ENCODE measurements at places on chromosomes 5 and 9. TPM values are rescaled to one million over a fixed set of nuclear protein-coding genes. Genes with fewer than 3 reads are reported as not detected.

DNA sequence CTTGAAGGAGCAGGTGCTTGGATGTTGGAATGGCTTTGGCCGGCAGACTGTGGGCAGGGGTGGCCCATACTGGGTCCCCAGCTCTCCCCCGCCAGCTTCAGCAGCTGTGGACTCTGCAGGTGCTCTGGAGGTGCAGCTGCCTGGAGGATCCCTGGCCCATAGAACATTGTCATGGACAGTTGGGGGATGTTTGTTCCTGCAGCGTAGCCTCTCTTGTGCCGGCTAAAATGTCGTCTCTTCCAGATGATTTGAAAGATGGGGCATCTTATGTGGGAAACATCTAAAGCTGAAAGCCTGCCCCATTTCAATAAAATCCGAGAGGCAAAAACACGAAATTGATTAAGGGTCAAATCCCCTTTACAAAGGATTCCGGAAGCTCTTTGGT lies 13.5 kb upstream of the SLC6A19 start:
- H3K27ac ChIP-seq = no peak overlapping the region
- no peak overlapping the region for H3K4me3 ChIP-seq

DNA sequence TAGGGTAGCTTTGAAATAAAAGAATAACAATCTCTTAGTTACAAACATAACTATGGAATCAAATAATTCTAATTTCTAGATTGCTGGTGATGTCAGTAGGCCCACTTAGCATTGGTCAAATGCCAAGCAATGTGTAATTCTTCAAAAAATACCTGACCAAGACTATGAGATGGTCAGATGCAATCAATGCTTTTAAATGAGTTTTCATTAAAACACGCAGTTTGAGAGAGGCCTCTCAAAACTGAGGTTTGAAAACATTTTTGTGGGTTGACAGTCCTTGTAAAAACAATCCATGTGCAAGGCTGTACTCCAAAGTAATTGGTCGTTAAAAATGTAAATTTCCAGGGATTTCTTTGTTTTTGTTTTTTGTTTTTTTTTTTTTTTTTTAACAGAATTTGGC lies 1.2 kb upstream of the RLN2 start:
- peaks cover 24% of the 10 kb centered on the region for H3K4me1 ChIP-seq
- no peaks in the 10 kb centered on the region for H3K36me3 ChIP-seq
- peaks cover 3% of the 10 kb centered on the region for H3K27me3 ChIP-seq
- no peak overlapping the region for H3K4me3 ChIP-seq

- peaks cover 56% of the 10 kb centered on the region for H3K4me1 ChIP-seq
- peaks cover 33% of the 10 kb centered on the region for H3K36me3 ChIP-seq
- H3K4me3 ChIP-seq = no peak overlapping the region
- H3K27ac ChIP-seq = no peak overlapping the region
These were observed 261.8 kb downstream of the ARHGAP26 start for GRCh38 chr5:143031781-143032580.

- H3K4me1 ChIP-seq = no peaks in the 10 kb centered on the region
- no peak overlapping the region for H3K27ac ChIP-seq
These were observed 32.3 kb downstream of the TMEM167A start for GRCh38 chr5:83044926-83045325.

The FRMPD1 gene
- total RNA-seq = not detected

The PGGT1B gene
- total RNA-seq = 39.1 TPM

DNA sequence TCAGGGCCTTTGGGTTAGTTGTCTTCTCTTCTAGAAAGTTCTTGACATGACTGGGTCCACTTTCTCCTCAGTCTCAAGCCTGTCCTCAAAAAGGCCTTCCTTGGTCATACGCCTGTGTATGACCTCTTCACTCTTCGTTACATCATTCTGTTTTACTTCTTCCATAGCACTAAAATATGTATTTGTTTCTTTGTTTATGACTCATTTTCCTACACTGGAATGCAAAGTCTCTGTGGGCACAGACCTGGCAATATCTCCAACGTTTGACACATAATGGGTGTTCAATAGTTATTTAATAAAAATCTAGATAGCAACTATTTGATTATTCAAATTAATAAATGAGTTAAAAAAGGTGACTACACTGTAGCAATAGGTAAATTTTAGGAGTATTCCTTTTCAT lies 85.1 kb downstream of the YIPF5 start:
- DNase-seq = no peak
- H3K4me3 ChIP-seq = no peak overlapping the region
- no peaks in the 10 kb centered on the region for H3K36me3 ChIP-seq
- no peak overlapping the region for H3K27ac ChIP-seq
- no peaks in the 10 kb centered on the region for H3K27me3 ChIP-seq

The ANKRD33B gene
- 31.5 TPM for total RNA-seq

- no peaks in the 10 kb centered on the region for H3K36me3 ChIP-seq
- H3K4me3 ChIP-seq = no peak overlapping the region
- no peaks in the 10 kb centered on the region for H3K4me1 ChIP-seq
- no peak for DNase-seq
These were observed 21.2 kb downstream of the IL9 start for GRCh38 chr5:135874461-135874860.
